Stimulated activated naive CD8-positive, alpha-beta T cell treated with anti-CD3 and anti-CD28 coated beads, Interleukin-15, amount 100 ng/mL, for 72 hours (primary cell): ENCODE measurements at places on chromosomes 16 and 17.

GRCh38 chr16:19690196-19690595 is 27.8 kb downstream of the KNOP1 start:
- DNase-seq, result no peak

- no peak for DNase-seq
Observed at GRCh38 chr17:52744179-52744578, 585.7 kb upstream of the CA10 start.

GRCh38 chr16:20844588-20844987 is 38.3 kb downstream of the REXO5 start:
- DNase-seq, result no peak

- DNase-seq, result no peak
Observed at GRCh38 chr16:79181419-79181818, 419.1 kb downstream of the MAF start.

DNA sequence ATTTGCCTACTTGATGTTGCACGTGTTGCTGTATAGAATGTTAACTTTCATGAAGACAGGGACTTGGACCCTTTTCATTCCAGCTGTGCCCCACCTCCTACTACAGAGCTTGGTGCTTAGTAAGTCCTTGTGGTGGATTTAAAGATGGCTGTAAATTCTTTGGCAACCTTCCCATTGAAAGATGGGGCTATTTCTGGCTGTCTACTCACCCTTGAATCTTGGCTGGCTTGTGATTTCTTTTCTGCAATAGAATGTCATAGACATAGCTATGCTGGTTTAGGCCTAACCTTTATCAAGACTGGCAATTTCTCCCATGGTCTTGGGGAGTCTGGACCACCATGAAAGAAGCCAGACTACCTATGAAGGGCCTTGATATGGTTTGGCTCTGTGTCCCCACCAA is 59.0 kb downstream of the ACSM2A start:
- DNase-seq, result no peak
